Bronchial epithelial cell (primary cell): ENCODE measurements at places on chromosomes 7 and 10.

- peak; percentile 37 for DNase-seq
Measured at GRCh38 chr10:79266084-79266483, 81.2 kb upstream of the PPIF start.

- peak; percentile 49 for DNase-seq
Measured at GRCh38 chr7:11212816-11213215, 239.1 kb downstream of the PHF14 start.

DNA sequence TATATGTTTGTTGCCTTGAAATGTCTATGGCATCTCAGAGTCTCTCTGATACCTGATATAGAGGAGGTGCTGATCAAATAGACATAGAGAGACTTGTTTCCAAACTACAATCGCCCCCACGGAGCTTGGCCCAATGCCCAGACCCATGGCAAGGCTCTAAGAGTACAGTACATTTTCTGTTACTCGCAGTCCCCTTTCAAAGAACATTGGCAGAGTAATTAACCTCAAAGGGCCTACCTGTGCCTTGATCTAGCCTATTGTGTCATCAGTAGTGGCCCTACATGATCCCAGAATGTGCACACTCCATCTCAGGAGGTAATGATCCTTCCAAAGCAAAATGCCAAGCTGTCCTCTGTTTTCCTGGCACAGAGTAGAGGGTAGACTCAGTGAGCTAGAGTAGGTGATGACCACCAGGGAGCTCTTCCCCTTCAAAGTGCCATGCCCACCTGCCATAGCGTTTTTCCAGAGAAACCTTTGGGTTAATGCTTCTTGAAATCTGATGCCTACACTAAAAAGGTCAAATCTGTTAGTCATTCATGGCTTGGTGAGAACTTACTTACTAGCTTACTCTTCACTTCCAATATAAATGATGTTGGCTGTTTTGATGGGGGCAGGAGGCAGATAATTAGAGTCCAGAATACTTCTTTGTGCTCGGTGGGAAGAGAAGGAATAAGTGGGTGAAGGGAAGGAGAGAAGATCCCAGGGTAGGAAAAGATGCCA lies 41.2 kb upstream of the ACSL5 start:
- no peak for DNase-seq

DNA sequence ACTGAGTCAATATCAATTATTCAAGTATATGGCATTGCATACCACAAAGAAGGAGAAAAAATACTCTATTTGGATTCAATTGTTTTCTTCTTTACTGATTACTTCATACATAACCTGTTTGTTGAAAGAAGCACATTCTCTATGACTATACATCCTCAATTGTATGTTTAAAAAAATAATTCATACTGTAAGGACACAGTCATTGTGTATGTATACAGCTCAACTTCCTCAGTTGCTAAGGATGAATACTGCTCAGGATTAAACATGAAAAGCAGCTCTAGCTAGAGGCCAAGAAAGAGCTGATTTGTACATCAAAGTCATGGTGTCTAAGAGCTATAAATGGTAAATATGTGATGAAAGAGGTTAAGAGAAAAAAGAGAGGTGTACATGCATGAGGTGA lies 15.8 kb upstream of the BPGM start:
- peak; percentile 97 for DNase-seq

DNA sequence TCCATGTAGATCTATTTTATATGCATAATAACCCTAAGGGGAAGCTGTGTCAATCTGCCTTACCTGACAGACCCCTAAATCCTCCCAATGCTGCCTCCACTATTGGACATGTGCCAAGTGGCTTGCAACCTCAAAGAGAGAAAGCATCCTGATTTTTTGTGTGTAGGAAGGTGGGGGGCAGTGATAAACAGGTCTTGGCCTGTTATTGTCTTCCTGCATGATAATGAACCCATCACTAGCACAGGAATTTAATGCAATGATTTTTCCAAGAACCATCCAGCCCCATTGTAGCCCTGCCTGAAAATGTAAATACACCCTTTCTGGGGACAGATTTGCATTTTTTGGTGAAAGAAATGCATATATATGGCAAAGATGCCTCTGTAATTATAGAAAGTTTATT lies 850.2 kb downstream of the LRMDA start:
- DNase-seq = no peak
